Hindlimb muscle (tissue), 1 donor: ENCODE measurements at places on chromosomes 2 and 18.

DNA sequence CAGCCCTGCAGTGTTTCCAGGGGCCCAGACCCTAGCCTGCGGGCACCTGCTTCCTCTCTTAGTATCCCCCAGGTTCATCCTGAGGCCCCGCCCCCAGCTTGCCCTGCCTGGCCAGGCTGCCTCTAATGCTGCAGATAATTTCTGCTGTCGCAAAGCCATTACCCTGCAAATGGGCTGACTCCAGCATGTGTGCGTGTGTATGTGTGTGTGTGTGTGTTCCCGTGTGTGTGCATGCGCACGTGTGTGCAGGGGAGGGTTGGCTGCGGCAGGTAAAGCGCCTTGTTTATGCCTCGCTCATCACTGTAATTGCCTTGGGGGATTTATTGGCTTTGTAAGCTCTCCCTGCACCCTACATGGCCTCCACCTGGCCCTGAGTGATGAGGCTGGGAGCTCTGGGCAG lies 7.6 kb upstream of the PRSS56 start:
- no peak for DNase-seq

DNA sequence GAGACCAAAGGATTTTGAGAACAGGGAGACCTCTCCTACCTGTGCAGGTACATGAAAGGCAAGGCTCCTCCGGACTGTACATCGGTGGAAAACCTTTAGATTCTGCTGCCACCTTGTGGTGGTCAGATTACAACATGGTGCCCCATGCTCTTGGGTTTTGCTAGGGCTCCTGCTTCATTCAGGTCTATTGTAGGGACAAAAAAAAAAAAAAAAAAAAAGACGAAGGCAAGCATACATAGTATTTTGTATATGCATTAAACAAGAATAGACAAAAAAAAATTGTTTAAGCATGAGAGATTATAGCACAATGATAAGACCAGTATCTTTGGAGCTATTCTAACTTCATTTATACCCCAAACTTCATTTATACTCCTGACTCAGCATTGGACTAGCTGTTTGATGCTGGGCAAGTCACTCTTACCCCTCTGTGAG lies 27.4 kb upstream of the SPR start:
- DNase-seq: peak; percentile 23

DNA sequence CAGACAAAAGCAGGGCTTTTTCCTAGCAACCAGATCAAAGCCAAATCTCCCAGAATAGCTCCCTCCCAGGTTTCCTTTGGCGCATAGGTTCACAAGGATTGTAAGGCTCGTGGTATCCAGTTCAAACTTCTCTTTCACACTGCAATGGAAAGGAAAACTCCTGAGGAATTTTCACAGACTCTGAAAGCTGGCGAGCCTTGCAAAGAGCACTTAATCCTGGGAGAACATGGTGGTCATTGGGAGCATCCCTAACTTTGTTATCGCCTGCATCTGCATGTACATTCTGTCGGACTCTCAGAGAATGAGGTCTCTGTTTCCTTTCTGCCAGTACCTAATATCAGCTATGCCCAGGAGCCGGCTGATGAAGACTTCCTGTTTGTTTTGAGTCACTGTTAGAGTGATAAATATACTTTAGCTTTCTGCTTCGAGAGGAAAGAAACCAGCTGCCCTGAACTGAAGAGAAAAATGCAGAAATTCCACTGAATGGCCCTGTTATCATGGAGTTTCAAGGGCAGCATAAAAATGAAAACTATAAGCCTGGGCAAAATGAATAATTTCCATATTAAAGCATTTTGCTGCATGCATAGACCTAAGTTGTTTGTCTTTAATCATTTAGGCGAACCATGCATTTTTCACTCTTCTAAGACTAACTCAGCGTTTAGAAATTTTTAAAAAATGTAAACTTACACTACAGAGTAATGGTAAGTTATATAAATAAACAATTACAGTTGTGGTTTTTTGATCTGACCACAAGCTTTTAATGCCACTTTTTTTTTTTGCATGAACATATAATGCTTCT lies 76.4 kb upstream of the ZEB2 start:
- DNase-seq: no peak

DNA sequence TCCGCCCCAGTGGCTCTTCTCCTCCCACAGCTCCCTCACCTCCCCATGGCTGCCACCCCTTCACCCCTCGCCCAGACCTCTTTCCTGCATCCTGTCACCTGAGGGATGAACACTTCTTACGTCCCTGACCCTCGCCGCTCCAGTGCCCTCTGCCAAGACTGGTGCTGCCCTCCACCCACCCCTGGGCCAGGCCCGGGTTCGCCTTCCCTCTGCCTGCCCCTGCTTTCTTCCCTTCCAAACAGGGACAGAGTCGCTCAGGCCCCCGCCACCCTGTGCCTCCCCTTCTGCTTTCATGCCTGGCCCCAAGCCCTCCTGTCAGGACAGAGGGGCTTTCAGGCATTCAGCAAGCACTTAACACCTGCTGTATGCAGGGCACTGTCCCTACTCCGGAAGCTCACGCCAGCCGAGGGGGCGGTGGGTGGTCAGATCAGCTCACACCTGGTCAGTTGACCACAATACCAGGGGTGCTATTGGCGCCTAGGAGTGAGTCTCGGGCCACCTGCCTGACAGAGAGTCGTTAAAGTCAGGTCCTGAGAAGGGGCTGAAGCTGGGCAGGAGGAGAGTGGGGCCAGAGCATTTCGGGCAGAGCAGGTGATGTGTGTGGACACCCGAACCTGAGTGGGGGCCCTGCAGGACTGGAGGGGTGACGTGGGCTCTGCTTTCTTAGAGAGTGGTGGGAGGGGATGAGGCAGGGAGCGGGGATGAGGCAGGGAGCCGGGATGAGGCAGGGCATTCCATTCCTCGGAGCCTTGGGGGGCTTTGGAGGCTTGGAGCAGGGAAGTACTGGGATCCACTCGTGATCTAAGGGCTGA lies 26.0 kb upstream of the HPCAL1 start:
- DNase-seq: no peak

DNA sequence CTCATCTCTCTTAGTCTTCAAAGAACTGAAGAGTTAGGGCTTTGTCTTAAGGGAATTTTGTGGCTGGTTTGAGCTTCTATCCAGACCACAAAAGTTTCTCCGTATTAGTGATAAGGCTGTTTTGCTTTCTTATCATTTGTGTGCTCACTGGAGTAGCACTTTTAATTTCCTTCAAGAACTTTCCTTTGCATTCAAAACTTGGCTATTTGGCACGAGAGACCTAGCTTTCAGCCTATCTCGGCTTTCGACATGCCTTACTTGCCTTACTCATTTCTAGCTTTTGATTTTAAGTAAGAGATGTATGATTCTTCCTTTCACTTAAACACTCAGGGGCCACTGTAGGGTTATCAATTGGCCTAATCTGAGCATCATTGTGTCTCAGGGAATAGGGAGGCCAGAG lies 29.9 kb downstream of the HDHD2 start:
- no peak for DNase-seq

DNA sequence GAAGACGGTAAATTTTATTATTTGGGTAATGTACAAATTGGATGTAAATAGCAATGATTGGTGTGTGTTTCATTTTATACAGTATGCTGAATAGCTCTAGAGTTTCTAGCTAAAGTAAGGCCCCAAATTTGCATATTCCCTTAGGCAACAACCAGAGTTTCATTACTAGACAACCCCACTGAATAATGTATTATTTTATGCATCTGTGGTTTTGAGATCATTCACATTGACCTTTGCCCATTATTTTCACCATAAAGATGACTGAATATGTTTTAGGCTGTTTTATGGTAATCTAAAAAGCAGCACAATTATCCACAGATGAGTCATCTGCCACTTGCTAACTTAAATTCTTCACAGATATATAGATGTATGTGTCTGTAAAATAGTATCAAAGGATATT lies 44.5 kb upstream of the C2orf74 start:
- DNase-seq: no peak

GRCh38 chr2:229489016-229489415 lies 217.9 kb upstream of the PID1 start:
- no peak for DNase-seq

DNA sequence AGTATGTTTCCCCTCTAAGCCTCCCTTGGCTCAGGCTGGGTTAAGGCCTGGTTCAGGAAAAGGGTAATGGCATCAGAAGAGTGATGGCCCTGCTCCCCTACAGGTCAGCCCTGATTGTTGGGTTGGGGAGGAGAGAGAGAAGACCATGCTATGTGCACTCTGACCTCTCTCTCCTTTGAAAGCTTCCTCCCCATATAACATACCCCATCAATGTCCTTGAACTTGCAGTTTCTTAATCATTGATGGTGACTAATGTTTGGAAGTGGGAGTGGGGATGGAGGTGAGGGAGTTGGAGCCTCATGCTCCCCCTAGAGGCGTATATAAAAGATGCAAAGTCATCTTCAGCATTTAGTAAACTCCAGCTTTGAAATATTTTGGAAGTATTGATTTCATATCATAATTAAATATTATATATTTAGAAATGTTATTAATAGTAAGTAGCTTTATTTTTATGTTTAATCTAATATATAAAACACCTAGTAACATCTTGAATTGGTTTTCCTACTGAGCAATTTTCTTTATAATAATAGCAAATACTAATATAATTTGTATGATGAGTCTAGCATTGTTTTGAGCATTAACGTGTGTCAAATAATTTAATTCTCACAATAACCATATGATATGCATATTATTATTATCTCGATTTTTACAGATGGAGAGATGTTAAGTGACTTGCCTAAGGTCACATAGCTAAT lies 8.8 kb downstream of the PLCL1 start:
- no peak for DNase-seq

GRCh38 chr18:74935434-74935833 lies 273.5 kb downstream of the PTGR3 start:
- DNase-seq: no peak

DNA sequence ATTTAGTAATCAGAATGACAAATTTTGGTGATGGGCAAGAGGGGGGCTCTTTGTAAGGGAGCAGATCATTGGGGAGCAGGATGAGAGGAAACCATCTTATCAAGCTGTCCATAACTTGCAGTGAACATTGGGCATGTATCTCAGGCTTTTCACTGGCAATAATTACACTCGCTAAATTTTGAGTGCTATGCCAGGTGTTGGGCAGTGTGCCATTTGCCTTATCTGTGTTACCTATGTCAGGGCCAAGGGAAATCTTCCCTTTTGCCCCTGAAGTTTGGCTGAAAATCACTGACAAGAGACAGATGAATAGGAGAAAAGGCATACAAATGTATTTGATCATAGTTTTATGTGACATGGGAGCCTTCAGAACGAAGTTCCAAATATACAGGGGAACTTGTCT lies 39.0 kb downstream of the NOSTRIN start:
- no peak for DNase-seq

- DNase-seq: no peak
Measured at GRCh38 chr2:208999911-209000310, 423.9 kb upstream of the MAP2 start.

- no peak for DNase-seq
Measured at GRCh38 chr18:29439398-29439797, 1262.5 kb upstream of the CDH2 start.

- DNase-seq: no peak
Measured at GRCh38 chr2:241801611-241802420, 7.2 kb upstream of the NEU4 start.

DNA sequence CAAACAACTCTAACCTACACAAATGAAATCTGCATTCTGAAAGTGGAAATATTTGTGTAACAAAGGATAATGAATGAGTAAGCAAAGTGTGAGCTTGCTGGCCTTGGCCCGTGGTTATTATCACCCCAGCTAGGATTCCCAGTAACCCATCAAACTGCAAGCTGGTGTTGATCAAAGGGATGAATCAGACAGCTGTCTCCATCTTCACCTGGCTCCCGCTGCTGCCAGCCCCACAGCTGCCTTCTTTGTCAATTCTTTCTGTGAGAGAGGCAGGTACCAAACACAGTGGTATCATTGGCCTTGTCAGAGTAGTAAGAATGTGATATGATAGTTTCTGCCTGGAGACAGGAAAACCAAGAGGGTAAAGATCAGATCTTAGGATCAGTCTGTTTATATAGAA lies 25.2 kb upstream of the RGPD4 start:
- no peak for DNase-seq

DNA sequence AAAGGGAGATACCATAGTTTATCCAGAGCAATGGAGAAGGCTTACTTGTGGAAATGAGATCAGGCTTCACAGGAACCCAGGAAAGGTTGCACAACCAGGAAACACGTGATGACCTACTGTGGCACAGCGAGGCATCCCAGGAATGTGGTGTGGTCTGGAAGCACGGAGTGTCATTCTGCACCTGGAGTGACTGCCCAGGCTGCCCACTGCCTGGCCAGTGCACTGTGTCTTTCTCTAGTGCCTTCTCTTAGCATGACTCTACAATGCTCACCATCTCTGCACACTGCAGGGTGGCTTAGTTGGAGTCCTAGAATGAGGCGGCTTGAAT lies 48.9 kb downstream of the CHST9 start:
- no peak for DNase-seq

DNA sequence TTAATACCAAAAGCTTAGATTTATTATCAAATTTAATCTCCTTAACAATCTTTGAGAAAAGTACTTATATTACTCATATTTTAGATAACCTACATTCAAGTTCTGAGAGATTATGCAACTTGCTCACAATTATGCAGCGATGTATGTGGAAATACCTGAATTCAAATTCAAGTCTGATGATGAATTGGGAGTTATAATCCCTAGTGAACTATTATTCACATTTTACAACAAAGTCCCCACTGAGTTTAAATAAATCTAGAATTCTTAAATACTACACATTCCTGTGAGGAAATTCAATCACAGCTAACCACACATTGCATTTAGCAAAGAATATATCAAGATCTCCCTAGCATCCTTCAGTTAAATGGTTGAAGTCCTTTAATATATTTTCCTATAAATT lies 278.4 kb downstream of the NOL4 start:
- no peak for DNase-seq

DNA sequence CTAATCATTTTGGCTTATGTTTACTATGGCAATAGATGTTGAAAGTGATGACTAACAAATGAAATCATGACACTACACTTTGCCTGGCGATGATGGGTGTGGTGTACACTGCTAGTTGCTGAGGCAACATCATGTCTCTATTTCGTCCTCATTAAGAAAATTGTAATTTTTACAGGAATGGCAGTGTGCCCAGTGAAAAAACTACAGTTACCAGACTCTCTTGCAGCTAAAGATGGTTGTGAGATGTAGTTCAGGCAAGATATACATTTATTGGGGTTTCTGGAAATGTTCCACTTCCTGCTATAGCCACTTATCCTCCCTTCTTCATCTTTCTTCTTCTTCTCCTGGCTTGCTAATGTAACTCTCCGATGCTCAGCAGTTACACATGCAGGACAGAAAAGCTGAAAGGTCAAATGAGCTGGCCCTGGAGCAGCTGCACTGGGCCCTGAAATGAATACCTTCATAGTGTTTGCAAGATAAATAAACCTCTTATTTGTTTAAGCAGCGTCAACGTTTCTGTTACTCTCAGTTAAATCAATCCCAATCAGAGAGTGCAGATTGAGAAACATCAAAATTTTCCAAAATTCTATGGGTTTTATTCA lies 46.0 kb downstream of the SOCS6 start:
- no peak for DNase-seq
